ENCODE measurements at places on chromosomes 5 and 9. TPM values are rescaled to one million over a fixed set of nuclear protein-coding genes. Genes with fewer than 3 reads are reported as not detected.

The SH3RF2 gene
- total RNA-seq: 1.1 TPM

The MRRF gene
- 31.5 TPM for total RNA-seq

The KIF27 gene
- 3.9 TPM for total RNA-seq

DNA sequence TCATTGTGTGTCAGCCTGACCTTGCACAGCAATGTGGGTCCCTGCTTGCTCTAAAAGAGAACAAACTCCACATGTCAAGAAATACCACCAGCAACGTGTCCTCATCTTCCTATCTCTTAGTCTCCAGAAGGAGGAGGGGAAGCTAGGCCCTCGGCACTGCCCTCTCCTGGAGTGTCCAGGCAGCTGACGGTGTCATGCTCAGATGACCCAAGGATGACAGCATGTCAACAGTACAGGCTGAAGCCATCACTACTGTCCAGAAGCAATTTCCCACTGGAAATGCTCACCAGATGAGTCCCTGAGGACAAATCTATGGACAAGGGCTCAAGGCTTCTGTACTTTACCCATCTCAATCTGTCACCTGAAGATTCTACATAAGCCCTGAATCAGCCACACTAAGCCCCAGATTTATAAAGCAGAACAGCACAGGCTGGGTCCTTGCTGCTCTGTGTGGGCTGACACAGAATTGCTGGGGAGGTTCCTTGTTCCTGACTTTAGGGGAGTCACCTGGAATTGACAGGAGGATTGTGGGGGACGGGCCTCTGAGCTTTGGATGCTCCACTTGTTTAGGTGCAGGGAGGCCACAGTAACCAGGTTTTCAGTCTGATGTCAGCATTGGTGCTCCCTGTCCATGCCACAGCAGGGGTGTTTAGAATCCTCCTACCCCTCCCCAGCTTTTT, 210.2 kb downstream of the DAB2IP start:
- peak; percentile 71 for DNase-seq
- no peaks in the 10 kb centered on the region for H3K36me3 ChIP-seq
- H3K27ac ChIP-seq: no peak overlapping the region
- H3K4me1 ChIP-seq: peaks cover 10% of the 10 kb centered on the region

- H3K36me3 ChIP-seq: no peaks in the 10 kb centered on the region
- H3K4me1 ChIP-seq: peaks cover 29% of the 10 kb centered on the region
- DNase-seq: peak; percentile 66
- H3K27ac ChIP-seq: no peak overlapping the region
- no peak overlapping the region for H3K4me3 ChIP-seq
Observed at GRCh38 chr5:94181895-94182294, 436.5 kb downstream of the KIAA0825 start.

DNA sequence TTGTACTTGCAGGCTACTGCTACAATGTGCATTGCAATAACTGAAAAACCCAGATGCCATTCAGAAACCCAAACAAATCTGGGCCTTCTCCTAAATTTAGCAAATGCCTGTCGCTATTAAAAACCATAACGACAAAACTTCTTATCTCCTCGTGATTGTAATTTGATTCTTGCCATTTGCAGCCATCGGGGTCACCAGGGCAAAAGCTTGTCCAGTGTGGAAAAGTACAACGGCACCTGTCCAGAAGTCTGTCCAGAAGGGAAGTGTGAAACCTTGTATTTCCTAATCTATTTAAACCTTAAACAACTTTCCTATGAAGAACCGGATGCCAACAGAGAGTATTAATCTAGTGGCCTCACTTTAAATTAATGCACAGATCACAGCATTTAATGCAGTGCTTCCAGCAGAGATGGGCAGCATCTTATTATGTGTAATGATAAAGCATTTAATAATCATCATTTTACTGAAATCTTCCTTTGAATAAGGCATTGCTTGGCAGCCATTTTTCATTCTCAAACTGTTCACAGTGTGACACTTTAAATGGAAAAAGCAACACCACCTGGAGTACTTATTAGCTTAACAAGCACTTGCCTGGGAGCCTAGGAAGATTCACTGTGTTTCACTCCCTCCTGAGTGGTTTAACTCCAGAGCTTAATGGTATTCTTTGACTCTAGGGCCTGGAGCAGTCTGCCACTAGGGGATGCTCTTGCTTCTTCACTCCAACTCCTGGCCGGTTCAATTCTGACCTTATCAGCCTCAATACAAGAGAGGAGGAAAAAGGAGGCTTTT, 4.9 kb upstream of the C7 start:
- H3K27ac ChIP-seq: no peak overlapping the region
- H3K4me3 ChIP-seq: no peak overlapping the region
- H3K4me1 ChIP-seq: 0 out of 2 replicates have a peak, but pooled peaks cover 5% of the 10 kb centered on the region
- peak; percentile 91 for DNase-seq

GRCh38 chr5:76125888-76126287, 42.7 kb downstream of the SV2C start:
- H3K36me3 ChIP-seq: no peaks in the 10 kb centered on the region
- no peaks in the 10 kb centered on the region for H3K27me3 ChIP-seq
- no peak overlapping the region for H3K27ac ChIP-seq

- no peak overlapping the region for H3K4me3 ChIP-seq
- H3K36me3 ChIP-seq: no peaks in the 10 kb centered on the region
- H3K27me3 ChIP-seq: no peaks in the 10 kb centered on the region
- DNase-seq: no peak
- H3K27ac ChIP-seq: no peak overlapping the region
Observed at GRCh38 chr5:4976902-4977301, 163.2 kb upstream of the ADAMTS16 start.

DNA sequence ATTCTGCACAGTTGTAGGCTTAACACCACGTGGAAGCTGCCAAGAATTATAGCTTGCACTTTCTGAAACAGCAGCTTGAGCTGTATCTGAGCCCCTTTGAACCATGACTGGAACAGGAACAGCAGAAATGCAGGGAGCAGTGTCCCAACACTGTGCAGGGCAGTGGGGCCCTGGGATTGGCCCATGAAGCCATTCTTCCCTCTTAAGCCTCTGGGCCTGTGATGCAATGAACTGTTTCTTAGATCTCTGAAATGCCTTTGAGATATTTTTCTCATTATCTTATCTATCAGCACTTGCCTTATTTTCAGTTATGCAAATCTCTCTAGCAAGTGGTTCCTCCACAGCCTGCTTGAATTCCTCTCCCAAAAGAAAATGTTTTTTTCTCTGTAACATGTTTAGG, 87.0 kb upstream of the MTAP start:
- H3K27ac ChIP-seq: no peak overlapping the region
- 0 out of 2 replicates have a peak, but pooled peaks cover 15% of the 10 kb centered on the region for H3K4me1 ChIP-seq
- H3K36me3 ChIP-seq: no peaks in the 10 kb centered on the region
- no peak for DNase-seq

DNA sequence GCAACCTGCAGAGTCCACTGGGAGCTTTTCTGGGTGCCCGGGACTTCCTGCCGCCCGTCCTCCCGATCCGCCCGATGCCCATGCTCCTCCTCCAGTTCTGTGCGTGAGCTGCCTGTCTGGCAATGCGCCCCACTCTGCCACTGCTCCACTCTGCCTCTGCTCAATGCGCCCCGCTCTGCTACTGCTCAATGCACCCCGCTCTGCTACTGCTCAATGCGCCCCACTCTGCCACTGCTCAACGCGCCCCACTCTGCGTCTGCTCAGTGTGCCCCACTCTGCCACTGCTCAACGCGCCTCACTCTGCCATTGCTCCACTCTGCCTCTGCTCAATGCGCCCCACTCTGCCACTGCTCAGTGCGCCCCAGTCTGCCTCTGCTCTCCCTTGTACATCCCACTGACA, 436.0 kb downstream of the NR2F1-AS1 start:
- H3K4me1 ChIP-seq: no peaks in the 10 kb centered on the region
- H3K4me3 ChIP-seq: no peak overlapping the region
- H3K36me3 ChIP-seq: no peaks in the 10 kb centered on the region
- no peaks in the 10 kb centered on the region for H3K27me3 ChIP-seq
- no peak for DNase-seq
- no peak overlapping the region for H3K27ac ChIP-seq

- no peaks in the 10 kb centered on the region for H3K27me3 ChIP-seq
- DNase-seq: no peak
- no peak overlapping the region for H3K4me3 ChIP-seq
- no peaks in the 10 kb centered on the region for H3K4me1 ChIP-seq
- H3K27ac ChIP-seq: no peak overlapping the region
Observed at GRCh38 chr5:100889165-100889743, 13.8 kb downstream of the ST8SIA4 start.

GRCh38 chr9:7467186-7467585, 332.4 kb downstream of the DMAC1 start:
- H3K4me1 ChIP-seq: no peaks in the 10 kb centered on the region
- H3K4me3 ChIP-seq: no peak overlapping the region
- no peaks in the 10 kb centered on the region for H3K36me3 ChIP-seq
- H3K27me3 ChIP-seq: no peaks in the 10 kb centered on the region
- H3K27ac ChIP-seq: no peak overlapping the region

GRCh38 chr5:146365618-146366017, 27.0 kb downstream of the POU4F3 start:
- no peaks in the 10 kb centered on the region for H3K36me3 ChIP-seq
- H3K27me3 ChIP-seq: no peaks in the 10 kb centered on the region
- no peak overlapping the region for H3K4me3 ChIP-seq

- no peaks in the 10 kb centered on the region for H3K27me3 ChIP-seq
- no peak overlapping the region for H3K27ac ChIP-seq
- no peak overlapping the region for H3K4me3 ChIP-seq
- peaks cover 41% of the 10 kb centered on the region for H3K4me1 ChIP-seq
- no peaks in the 10 kb centered on the region for H3K36me3 ChIP-seq
Observed at GRCh38 chr9:37236822-37237221, 116.4 kb downstream of the ZCCHC7 start.

DNA sequence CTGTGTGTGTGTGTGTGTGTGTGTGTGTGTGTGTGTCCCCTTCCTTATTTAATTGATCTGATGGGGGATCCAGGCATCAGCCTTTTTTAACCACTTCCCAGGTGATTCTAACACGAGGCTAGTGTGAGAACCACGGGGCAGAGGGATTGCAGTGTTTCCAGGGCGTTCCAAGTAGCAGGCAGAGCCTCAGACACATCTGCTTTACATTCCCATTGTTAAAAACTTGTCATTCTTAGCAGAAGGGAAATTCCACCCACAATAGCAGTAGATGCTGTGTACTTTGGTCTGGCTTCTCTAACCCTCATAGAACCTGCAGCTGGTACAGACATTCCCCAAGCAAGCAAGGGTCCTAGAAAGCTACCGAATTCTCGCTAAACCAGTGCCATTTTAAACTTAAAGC, 81.9 kb upstream of the SLC30A5 start:
- H3K4me3 ChIP-seq: no peak overlapping the region
- H3K4me1 ChIP-seq: peaks cover 2% of the 10 kb centered on the region
- DNase-seq: no peak
- no peaks in the 10 kb centered on the region for H3K36me3 ChIP-seq
- no peak overlapping the region for H3K27ac ChIP-seq

DNA sequence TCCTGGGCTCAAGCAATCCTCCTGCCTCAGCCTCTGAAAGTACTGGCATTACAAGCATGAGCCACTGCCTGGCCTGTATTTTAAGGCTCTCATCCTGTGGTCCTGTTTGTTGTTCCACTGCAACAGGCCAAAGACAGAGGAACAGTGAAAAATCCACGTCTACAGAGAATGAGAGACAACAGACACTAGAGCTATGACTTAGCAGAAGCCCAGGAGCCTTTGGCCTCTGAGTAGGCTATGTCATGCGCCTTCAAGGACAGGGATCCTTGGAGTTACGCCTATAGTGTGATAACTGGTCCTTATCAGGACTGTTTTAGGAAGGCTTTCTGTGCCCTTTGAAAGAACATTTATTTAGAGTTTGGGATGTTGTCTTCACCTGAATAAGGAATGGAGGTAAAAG, 10.5 kb downstream of the POC5 start:
- H3K4me3 ChIP-seq: no peak overlapping the region
- H3K27ac ChIP-seq: no peak overlapping the region
- H3K4me1 ChIP-seq: no peaks in the 10 kb centered on the region
- H3K36me3 ChIP-seq: peaks cover 15% of the 10 kb centered on the region

- no peak within 1 kb of the TSS for H3K27ac ChIP-seq
- H3K36me3 ChIP-seq: no peaks in the 10 kb centered on the region
- no peaks in the 10 kb centered on the region for H3K4me1 ChIP-seq
- no peak for DNase-seq
- H3K27me3 ChIP-seq: no peaks in the 10 kb centered on the region
Observed at GRCh38 chr5:57482671-57483106, at the start of gene ACTBL2. Gene ACTBL2 (minus strand): TSS chr5:57482811. CDS start chr5:57482707, 104 bp downstream.

DNA sequence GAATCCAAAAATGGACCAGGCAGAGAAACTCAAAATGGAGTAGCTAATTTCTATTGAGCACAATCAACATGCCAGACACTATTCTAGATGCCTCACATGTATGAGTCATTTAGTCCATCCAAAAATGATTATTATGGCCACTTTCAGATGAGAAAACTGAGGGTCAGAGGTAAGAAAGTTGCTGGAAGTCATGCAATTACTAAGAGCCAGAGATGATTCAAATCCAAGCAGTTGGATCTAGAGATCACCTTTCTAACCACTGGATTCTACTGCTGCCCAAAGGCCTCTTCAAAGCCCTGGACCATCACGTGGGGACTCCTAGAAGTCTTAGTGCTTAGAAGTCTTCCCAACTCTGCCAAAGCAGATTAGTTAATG, 51.8 kb upstream of the HMHB1 start:
- H3K27ac ChIP-seq: no peak overlapping the region
- H3K36me3 ChIP-seq: no peaks in the 10 kb centered on the region
- DNase-seq: no peak
- no peaks in the 10 kb centered on the region for H3K4me1 ChIP-seq

GRCh38 chr9:87656485-87656884, 69.4 kb upstream of the CTSL start:
- H3K4me3 ChIP-seq: no peak overlapping the region
- H3K4me1 ChIP-seq: no peaks in the 10 kb centered on the region
- H3K27ac ChIP-seq: peak overlapping the region; percentile 33
- H3K36me3 ChIP-seq: peaks cover 30% of the 10 kb centered on the region

DNA sequence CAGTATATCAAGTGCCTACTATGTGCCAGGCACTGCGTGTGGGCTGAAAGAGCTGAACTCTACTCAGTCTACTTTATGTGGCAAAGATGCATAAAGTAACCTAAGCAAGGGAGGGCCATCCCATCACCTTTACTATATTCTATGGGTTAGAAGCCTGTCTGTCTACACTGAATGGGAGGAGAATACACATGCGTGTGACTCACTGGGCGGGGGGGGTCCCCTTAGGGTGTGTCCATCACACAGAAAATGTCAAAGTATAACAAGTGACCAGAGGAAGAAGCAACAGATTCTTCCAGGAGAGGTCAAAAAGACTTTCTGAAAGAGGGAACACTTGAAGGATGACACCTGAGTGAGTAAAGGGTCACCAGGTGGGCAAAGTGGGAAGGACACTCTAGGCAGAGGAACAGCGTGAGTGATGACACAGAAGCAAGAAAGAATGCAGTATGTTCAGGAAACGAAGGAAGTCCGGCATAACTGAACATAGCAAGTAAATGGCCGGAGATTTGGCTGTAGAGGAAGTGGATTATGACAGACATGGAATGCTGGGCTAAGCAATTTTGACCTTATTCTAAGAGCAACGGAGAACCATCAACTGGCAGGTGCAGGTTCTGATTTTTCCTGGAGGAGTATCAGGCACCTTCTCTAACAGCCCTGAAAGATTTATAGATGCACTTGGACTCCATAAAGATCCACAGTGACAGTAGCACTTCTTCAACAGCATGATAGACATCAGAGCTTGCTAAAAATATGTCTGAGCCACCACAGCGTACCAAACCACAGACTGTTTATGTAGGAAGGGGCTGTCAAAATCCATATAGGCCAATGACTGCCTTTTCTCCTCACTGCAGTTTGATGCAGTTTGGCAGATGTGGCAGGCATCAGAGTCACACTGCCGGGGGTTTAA, 8.0 kb upstream of the WHRN start:
- H3K36me3 ChIP-seq: no peaks in the 10 kb centered on the region
- H3K4me1 ChIP-seq: peaks cover 12% of the 10 kb centered on the region
- H3K27ac ChIP-seq: no peak overlapping the region
- no peaks in the 10 kb centered on the region for H3K27me3 ChIP-seq
- H3K4me3 ChIP-seq: no peak overlapping the region

Data from GM23338 (cell line).